ENCODE measurements at places on chromosomes 16 and 17.
A peak's percentile ranks its signal among the peaks of the same experiment; 100 is the strongest.

- no peak for DNase-seq
Observed at GRCh38 chr16:27238016-27238587, 30.5 kb downstream of the NSMCE1 start.

GRCh38 chr17:6437956-6438355, 3.0 kb upstream of the AIPL1 start:
- no peak for DNase-seq

GRCh38 chr17:17792551-17793377, 44.0 kb downstream of the SREBF1 start:
- DNase-seq: peak; percentile 51

DNA sequence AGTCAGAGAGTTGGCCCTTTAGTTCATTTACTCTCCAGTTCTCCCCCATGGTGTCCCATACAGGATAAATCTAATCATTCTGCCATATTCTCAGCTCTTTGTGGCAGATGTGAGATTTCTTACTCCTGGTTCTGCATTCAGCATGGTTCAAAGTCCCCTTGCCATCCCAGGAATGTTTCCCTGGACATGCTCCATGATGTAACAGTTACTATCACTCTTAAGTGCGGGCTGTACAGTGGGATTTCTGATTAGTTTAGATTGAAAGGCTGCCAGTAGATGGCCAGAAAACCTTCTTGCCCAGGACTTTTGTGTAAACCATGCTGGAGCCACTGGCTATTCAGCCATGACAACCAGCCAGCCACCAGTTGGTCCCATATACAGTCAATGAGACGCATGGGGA, 10.4 kb downstream of the KRT37 start:
- DNase-seq: no peak

DNA sequence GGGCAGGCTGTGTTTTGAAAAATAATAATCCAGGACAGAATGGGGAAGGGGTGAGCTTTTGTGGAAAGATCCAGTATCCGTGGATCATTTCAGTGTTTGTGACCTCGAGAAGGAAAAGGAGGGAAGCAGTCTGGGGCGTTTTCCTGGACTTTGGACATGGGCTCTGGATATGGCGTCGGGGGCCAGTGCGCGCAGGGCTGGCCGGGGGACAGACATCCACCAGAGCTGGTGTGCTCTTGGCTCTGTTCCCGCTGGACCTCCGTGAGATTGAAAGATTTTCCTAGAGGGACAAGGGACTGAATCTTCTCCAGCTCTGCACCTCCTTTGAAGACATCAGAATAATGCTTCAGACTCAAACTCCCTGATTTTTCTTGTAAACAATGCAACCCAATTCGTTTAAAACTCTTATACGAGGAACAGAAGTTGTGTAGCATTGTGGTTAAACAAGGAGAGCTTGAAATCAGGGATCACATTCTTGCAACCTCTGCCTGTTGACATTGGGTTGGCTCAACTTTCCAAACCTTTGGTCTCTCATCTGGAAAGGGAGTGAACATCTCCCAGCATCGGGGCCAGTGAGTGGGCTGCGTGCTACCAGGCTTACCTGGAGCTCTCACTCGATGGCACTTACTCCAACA, 75.9 kb downstream of the C16orf95 start:
- DNase-seq: no peak
